ENCODE measurements at places on chromosomes 16 and 17.
A peak's percentile ranks its signal among the peaks of the same experiment; 100 is the strongest.

DNA sequence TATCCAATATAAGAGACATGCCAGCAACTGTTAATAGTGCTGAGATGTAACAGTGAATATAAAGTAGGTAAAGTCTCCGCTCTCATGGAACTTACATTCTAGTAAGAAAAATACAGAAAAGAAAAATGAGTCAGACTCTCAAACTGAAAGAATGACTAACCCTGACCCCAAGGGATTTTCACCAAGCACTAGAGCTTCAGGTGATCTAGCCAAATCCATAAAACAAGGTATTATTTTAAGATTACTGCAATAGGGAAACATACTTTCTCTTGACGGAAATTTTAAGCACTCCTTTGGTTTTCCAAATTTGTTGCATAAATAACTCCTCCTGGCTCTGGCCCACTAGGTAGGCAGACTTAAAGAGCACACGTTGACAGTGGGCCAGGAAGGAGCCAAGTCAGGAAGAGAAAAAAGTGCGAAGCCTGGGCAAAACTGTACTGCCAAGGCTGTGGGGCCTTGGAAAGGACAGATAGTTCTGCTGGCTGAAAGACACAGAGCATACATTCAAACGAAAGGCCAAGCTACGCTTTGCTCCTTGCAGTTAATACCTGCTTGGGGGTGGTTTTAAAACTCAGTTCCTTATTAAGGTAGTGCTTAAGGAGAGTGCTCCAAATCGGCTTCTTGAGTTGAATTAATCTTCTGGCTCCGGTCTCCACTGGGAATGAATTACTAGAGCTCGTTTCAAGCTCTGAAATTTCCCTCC, 1.4 kb downstream of the GOT2 start:
- no peak overlapping the region for H3K27ac ChIP-seq
- peaks cover 4% of the 10 kb centered on the region for H3K4me1 ChIP-seq
- no peak for DNase-seq
- peaks cover 9% of the 10 kb centered on the region for H3K36me3 ChIP-seq

- DNase-seq, result peak; percentile 20
- H3K27me3 ChIP-seq, result no peaks in the 10 kb centered on the region
- H3K4me3 ChIP-seq, result peak overlapping the region; percentile 63
- H3K36me3 ChIP-seq, result no peaks in the 10 kb centered on the region
- no peak overlapping the region for H3K27ac ChIP-seq
Observed at GRCh38 chr16:68575082-68575481, 36.0 kb downstream of the ZFP90 start.

- H3K4me3 ChIP-seq, result no peak overlapping the region
- no peak overlapping the region for H3K27ac ChIP-seq
- H3K27me3 ChIP-seq, result no peaks in the 10 kb centered on the region
- no peaks in the 10 kb centered on the region for H3K4me1 ChIP-seq
- H3K36me3 ChIP-seq, result no peaks in the 10 kb centered on the region
Observed at GRCh38 chr17:32496395-32497073, 9.7 kb downstream of the CDK5R1 start.

DNA sequence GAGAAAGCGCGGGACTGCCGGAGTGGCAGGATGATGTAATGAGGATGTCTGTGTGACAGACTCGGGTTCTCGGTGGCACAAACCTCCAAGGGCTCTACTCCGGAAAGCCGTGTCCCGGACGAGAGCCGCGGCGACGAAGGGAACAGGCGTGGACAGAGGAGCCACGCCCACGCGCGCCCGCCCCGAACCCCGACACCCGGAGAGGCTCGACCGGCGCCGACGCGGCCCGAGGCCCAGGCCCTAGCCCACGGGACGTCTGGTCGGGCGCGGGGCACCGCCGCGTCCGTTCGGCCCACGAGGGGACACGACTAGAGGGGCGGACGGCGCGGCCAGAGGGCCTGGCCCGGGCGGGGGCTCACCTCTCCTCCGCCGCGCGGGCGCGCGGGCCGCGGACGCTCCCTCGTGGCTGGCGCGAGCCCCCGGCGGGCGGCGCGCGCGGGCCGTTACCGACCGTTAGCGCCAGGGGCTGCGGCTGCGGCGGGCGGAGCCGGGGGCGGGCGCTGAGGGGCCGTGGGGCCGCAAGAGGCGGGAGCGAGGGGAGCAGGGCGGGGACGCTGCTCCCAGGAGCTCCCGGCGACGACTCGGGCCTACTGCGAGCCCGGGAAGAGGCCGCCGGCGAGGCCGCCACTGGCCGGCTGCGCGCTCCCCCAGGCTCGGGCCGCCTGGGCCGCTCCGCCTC, 2.1 kb upstream of the IRX5 start:
- H3K36me3 ChIP-seq, result peaks cover under 1% of the 10 kb centered on the region
- H3K4me1 ChIP-seq, result peaks cover 5% of the 10 kb centered on the region
- peaks cover 21% of the 10 kb centered on the region for H3K27me3 ChIP-seq

GRCh38 chr17:75566834-75567233, 20.8 kb upstream of the MYO15B start:
- no peak for DNase-seq
- H3K27me3 ChIP-seq, result no peaks in the 10 kb centered on the region
- peaks cover 7% of the 10 kb centered on the region for H3K36me3 ChIP-seq
- no peak overlapping the region for H3K27ac ChIP-seq

DNA sequence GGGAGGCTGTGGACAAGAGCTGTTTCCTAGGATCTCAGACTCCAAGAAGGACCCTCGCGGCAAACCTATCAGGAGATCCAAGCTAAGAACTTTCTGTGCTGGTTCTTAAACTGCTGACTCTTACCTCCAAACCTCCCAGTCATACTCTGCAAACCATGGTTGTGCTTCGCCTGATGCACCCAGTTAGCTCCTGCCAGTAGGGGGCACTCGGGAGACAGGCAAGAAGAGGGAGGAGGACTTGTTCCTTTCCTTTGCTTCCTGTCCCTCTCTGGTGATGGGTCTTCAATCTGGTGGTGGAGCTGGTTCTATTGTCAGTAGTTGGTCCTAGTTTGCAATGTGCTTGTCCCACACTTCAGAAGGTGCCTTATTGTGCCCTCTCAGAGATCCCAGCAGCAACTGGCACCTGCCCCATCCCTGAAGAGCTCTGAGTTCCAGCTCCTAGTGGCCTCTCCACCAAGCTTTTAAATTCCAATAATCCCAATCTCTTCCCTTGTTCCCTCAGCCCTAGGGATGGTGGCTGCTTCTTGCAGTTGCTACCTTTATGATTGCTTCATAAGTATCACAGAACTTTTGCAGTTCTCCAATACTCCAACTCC, 113.5 kb upstream of the RPL38 start:
- no peaks in the 10 kb centered on the region for H3K36me3 ChIP-seq
- H3K27ac ChIP-seq, result no peak overlapping the region
- H3K27me3 ChIP-seq, result no peaks in the 10 kb centered on the region
- H3K4me1 ChIP-seq, result no peaks in the 10 kb centered on the region

DNA sequence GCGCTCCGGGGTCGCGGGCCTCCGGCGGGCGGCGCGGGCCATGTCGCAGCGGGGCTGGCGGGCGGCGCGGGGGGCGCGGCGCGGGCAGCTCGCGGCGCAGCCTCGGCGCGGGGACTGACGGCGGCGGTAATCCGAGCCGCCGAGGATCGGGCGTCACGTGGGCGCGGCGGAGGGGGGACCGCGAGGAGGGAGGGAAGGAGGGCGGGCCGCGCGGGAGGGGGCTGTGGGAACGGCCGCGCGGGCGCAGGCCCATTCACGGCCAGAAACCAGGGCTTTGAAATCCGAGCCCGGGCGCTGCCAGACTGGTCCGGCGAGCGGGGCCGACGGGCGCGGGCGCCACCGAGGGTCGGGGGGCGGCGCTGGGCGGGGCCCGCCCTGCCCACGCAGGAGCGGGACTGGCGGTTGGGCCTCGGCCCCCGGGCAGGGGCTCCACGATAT, at the start of gene MTSS2:
Gene MTSS2, minus strand, starts transcription at position 116 of the 438 bp plus-strand sequence. CDS start 262 bp downstream, outside the sequence.
- H3K36me3 ChIP-seq, result no peaks in the 10 kb centered on the region
- peaks cover 4% of the 10 kb centered on the region for H3K4me1 ChIP-seq
- peak; percentile 93 for DNase-seq
- H3K27ac ChIP-seq, result peak within 1 kb of the TSS; percentile 32
- H3K4me3 ChIP-seq, result peak within 1 kb of the TSS; percentile 81

DNA sequence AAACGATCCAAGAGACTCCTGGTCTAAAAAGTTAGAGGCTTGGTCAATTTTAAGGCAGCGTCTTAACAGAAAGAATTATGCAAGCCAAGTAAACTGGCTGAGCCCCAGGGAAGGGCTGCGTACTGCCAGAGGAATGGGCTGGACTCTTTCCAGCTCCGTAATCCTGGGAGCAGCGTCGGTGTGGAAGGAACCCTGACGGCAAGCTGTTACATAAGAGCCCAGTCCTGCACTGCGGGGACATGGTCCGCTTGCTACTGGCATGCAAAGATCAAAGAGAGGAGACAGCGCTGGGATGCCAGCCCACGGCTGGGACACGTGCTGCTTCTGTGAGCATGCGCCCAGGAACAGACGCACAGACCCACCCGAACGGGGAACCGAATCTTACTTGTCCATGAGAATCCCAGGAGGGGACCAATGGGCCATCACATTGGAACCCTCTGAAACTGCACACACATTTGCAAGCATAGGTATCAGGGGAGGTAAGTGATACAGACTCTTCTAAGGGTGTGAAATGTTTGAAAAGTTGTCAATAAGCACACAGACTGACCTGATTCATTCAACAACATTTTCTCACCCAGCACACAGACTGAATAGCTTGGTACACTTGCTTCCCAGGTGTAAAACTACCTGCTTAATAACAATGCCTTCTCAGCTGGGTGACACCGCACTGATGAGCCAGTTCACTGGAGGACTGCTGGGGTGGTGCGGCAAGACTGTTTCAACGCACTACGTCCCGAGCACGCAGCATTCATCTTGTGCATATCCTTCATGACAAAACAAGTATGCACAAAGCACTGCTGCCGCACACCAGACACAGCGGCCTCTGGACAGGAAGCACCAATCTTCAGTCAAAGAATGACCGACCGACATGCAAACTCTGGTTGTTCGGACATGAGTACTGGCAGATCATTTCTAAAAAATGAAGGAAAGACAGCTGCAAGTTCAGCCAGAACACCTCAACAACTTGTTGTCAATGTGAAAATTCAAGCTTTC, 94.9 kb downstream of the ANKRD11 start:
- DNase-seq, result no peak
- no peak overlapping the region for H3K4me3 ChIP-seq
- no peak overlapping the region for H3K27ac ChIP-seq
- peaks cover 8% of the 10 kb centered on the region for H3K4me1 ChIP-seq
- H3K27me3 ChIP-seq, result no peaks in the 10 kb centered on the region

DNA sequence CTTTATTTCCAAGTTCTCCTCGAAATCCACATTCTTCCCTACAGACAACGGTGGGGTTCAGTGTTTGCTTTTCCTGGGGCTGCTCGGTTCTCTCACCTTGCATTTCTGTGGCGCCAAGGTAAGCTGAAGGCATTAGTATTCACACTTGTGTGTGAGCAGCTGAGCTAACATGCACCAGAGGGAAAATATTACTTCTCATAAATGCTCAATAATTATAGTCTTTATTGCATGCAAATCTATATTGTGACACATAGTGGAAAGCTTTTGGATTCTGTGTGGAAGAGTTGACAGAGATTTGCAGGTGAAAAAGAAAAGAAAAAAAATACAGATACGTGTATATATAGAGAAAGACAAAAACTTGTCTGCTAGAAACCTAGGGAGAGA, 411.8 kb downstream of the MAF start:
- no peaks in the 10 kb centered on the region for H3K4me1 ChIP-seq
- no peak overlapping the region for H3K4me3 ChIP-seq
- no peak for DNase-seq
- H3K27ac ChIP-seq, result no peak overlapping the region

- H3K27ac ChIP-seq, result no peak overlapping the region
- no peaks in the 10 kb centered on the region for H3K4me1 ChIP-seq
- H3K36me3 ChIP-seq, result no peaks in the 10 kb centered on the region
- DNase-seq, result no peak
- H3K4me3 ChIP-seq, result no peak overlapping the region
- no peaks in the 10 kb centered on the region for H3K27me3 ChIP-seq
Observed at GRCh38 chr17:68334393-68334792, 43.1 kb downstream of the ARSG start.

DNA sequence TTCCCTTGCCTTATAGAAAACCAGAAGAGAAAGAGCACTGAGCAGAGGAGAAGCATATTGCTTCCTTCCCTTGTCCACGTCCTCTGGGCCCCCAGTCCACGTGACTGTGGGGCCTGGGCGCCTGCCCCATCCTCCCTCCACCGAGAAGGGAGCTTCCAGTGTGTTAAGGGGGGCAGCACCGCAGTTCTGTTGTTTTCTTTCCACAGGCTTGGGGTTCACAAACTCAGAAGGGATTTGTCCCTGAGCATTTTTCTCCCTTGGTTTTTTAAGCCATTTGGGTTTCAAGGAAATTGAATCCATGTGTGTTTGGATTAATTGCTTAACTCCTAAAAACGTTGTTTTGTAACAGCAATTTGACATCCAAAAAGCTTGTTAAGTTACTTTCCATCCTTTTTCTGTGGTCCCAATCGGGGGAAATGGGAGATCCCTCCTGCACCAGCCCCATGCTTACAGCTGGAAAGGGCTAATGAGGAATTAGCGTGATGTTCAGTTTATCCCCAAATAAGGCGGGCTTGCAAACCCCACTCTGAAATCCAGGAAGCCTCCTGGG, 347.5 kb upstream of the TNRC6C start:
- H3K4me1 ChIP-seq, result no peaks in the 10 kb centered on the region
- DNase-seq, result no peak
- no peaks in the 10 kb centered on the region for H3K27me3 ChIP-seq
- no peaks in the 10 kb centered on the region for H3K36me3 ChIP-seq
- H3K4me3 ChIP-seq, result no peak overlapping the region
- no peak overlapping the region for H3K27ac ChIP-seq

DNA sequence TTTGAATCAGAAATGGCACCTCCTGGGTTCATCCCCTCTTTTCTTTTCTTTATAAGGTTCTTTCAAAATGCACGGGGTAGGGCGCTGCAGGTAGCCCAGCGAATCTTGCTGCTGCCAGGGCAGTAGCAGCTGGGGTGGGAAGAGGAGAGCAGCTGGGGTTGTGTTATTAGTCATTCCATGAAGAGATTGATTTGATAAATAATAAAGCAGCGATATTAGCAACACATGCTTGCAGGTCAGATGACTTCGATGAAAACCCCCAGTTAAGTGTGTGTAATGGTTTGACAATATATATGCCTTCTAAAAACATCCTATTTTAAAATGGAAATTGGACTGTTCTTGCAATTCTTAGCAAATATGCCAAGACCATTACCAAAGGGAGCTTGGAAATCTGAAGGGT, 200.7 kb downstream of the CCDC182 start:
- no peaks in the 10 kb centered on the region for H3K36me3 ChIP-seq
- peak overlapping the region; percentile 77 for H3K27ac ChIP-seq
- no peak for DNase-seq
- H3K27me3 ChIP-seq, result no peaks in the 10 kb centered on the region
- no peak overlapping the region for H3K4me3 ChIP-seq
- peaks cover 24% of the 10 kb centered on the region for H3K4me1 ChIP-seq

GRCh38 chr17:77763023-77763422, 195.5 kb upstream of the TNRC6C start:
- no peak overlapping the region for H3K4me3 ChIP-seq
- H3K4me1 ChIP-seq, result no peaks in the 10 kb centered on the region
- no peak overlapping the region for H3K27ac ChIP-seq
- no peaks in the 10 kb centered on the region for H3K27me3 ChIP-seq

GRCh38 chr16:12433691-12434390, 369.8 kb downstream of the CPPED1 start:
- no peak overlapping the region for H3K4me3 ChIP-seq
- DNase-seq, result no peak
- H3K36me3 ChIP-seq, result no peaks in the 10 kb centered on the region
